Left renal pelvis (tissue), 4 donors: ENCODE measurements at places on chromosomes 16 and 17.
A peak's percentile ranks its signal among the peaks of the same experiment; 100 is the strongest.

- no peak for DNase-seq
Measured at GRCh38 chr17:38947189-38947588, 20.0 kb downstream of the FBXO47 start.

DNA sequence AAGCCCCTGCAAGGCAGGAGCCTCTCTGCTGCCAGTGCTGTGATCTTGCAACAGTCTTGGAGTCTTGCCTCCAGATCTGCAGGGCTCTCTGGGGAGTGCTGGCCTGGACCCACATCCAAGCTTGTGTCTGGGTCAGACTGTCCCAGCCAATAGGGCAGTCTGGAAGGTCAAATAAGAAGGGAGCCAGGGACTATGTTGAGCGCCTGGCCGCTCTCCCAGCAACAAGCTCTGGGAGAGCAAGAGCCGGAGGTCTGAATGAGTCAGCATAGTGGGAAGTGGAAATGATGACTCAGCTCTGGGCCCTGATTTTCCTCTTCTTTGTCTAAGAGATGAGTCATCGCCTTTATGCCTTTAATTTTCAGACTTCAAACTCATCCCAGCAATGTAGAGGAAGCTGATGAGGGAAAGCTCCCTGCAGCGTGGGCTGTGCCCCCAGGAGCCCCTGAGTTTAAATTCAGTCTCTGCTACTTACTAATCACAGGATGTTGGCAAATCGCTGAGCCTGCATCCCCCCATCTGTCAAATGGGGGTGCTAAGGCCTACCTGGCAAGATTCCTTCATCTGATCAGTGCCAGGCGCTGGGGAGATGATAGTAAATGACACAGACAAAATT is 43.6 kb upstream of the HAPSTR1 start:
- peak; percentile 22 for DNase-seq

- DNase-seq = no peak
Measured at GRCh38 chr17:37884516-37884915, 39.7 kb upstream of the TBC1D3K start.

DNA sequence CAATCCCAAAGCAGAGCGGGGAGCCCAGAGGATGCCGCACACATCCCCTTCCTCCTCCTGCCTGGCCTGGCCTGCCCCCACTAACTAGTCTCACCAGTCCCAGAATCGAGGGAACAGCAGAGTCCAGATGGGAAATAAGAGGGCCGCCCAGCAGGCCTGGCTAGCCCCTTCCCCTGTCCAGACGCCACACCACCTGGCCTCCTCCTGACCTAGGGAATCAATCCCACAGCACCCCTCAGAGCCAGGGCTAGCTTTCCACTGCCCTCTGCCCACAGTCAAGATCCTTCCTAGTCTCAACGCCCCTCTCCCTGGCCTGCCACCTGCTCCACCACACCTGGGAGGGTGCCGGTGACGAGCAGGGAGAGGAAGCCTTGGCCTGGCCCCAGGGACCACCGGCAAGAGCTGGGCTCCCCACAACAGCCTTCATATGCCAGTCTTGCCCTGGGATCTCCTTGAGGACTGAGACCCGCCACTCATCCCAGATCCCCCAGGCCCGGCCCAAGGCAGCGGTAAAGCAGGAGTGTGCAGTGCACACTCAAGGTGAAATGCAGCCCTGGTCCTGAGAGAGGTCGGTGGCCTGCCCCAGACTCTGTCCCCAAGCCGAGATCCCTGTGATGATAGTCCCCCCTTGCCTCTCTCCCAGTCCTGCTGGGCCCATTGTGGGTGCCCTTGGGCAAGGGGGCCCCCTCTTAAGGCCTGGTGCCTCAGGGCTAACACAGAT is 27.9 kb downstream of the KATNB1 start:
- DNase-seq = no peak

- no peak for DNase-seq
Measured at GRCh38 chr17:50934672-50935220, 68.6 kb upstream of the TOB1 start.

DNA sequence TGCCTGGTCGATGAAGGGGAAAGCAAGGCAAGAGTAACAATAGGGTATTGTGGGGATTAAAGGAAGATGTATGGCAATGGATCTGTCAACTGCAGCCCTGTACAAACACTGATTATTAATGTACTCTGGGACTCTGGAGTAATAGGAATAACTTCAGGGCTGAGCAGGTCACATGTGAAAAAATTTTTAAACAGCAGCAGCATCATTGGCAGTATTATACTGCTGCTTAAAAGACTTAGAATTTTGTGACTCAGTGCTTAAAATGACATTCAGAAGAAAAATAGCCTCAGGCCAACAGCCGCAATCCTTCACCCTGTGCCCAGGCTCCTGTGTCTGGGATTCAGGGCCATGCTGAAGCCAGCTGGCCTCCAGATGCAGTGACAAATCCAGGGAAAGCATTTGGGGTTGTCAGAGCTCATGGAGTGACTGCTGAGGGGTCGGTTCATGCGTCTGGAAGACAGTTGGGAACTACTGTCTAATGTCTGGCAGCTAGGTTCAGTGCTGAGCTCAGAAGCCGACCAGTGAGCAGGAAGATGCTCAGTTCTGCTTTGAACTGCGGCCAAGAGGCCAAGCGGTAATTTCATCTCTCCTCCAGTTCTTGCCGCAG is 22.2 kb downstream of the TEX2 start:
- no peak for DNase-seq

GRCh38 chr16:47342055-47342454 is 118.8 kb downstream of the ITFG1 start:
- no peak for DNase-seq
